Left ventricle myocardium inferior (tissue), 1 donor: ENCODE measurements at places on chromosomes 2 and 18.
A peak's percentile ranks its signal among the peaks of the same experiment; 100 is the strongest.

DNA sequence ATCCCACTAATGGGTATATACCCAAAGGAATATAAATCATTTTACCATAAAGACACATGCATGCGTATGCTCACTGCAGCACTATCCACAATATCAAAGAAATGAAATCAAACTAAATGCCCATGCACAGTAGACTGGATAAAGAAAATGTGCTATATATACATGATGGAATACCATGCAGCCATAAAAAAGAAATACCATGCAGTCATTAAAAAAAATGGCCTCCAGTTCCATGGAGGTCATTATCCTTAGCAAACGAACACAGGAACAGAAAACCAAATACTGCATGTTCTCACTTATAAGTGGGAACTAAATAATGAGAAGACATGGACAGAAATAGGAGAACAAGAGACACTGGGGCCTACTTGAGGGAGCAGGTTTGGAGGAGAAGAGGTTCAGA is 53.6 kb upstream of the SERTAD2 start:
- DNase-seq: no peak

- no peak for DNase-seq
These were observed 43.1 kb upstream of the ATP8B1 start for GRCh38 chr18:57846258-57846657.

DNA sequence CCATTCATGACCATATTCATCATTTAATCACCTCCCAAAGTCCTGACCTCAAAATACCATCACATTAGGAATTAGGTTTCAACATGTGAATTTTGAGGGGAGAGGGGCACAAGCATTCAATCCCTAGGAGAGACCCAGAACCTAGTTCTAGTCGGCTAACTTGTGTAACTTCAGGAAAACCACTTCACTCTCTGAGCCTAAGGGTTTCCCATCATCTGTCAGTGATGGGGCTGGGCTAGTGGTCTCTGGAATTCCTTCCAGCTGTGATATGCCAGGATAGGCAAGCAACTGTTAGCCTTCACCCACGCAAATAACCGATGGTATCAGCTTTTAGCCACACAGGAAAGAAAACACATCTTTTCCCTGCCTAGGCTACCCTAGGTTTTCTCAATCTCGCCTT is 52.5 kb upstream of the MEX3C start:
- no peak for DNase-seq

GRCh38 chr2:45636008-45636407 is 15.5 kb upstream of the PRKCE start:
- DNase-seq: no peak

DNA sequence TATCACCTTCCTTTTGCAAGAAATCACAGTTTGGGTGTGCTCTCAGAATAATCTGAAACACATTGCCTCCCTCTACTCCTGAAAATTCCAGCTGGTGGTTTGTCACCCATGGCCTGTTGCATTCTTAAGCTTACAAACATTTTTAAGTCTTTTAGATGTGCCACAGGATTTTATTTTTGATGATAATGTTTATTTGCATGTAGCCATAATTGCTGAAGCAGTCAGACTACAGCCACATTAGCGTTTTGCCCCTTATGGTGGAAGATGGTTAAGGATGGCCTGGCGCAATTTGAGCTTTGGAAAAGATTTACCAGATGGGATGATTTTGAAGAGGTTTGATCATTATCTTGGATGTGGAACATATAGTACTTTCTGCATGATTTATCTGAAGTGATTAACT is 439.5 kb downstream of the MEIS1 start:
- DNase-seq: no peak

DNA sequence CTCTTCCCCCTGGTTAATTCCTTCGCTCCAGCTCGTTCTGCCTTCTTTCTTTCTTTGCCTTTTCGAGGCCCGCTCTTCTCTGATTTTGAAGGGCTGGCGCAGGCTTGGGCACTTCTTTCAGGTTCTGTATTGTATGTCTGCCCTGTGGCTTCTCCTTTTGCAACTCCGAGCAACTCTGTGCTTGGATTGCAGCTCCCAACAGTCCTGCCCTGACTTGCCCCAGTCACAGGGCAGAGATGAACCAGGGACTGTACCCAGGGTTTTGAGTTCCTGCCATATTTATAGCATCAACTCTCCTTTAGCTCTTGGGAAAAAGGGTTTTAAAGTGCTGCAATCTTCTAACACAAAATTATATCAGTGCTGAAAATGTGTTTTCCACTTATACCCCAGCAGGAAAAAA is 31.1 kb upstream of the CD8A start:
- DNase-seq: no peak

DNA sequence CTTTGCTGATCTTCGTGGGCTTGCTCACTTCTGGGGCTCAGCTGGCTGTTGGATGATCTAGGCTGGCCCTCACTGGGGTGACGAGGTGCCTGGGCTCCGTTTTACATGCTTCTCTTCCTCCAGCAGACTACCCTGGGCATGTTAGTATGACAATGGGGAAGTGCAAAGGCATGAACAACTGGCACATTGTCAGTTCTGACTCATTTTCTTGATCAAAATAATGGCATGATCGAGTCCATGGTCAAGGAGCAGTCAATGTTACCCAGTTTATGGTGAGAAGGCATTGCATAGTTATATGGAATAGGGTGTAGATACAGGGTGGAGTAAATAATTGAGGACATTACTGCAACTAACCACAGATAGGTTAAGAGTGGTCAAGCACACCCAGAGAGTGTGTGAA is 10.0 kb upstream of the UPP2 start:
- no peak for DNase-seq

DNA sequence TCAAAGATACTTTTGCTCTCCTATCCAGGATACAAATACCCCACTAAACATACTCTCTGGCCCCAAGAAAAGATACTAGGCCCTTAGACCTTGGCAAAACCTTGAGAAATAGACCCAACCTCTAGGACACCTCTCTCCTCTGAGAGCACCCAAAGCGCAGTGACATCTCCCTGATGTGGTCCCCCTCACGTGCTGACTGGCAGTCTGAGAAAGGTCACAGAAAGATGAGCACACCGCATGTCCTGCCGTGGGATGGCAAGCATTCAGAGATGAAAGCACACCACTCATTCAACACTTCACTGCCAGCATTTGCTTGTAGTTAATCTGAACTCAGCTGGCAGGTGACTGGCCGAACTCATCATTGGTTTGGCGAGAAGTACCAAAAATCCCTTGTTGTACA is 6.1 kb upstream of the TBC1D8 start:
- no peak for DNase-seq

DNA sequence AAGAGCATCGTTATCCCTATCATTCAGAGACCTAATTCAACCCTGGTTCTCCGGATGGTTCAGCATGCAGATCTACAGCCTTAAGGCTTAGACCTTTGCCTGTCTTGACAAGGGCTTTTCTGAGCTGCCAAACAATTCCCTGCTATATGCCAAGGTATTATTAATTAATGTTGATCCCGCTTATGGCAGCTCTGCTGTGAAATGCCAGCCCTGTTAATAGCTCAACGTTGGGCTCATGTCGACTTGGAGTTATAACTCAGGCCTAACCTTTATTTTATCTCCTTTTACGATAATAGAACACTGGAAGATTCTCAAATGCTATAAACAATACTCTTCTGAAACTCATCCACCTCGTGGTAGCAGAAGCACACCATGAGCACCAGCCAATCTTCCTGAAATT is 188.6 kb downstream of the TMEM247 start:
- DNase-seq: no peak

GRCh38 chr2:20094955-20095354 is 43.5 kb upstream of the LAPTM4A start:
- no peak for DNase-seq

DNA sequence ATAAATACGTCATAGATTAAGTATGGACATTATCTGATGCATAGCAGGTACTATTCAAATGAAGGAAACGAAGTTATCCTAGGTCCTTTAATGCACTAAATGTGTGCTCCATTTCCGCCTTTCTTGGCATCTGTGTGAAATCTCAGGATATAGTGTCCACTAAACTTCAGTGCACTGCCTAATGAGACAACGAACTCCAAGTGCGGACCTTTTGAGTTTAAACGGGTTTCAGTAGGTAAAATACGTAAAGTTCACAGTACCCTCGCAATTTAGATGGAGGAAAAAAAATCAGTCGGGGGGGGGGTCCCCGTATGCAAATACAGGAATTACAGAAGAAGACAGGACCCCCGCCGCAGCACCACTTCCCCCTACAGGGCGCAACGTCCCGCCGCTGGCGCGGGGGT is 729 bp upstream of the REL start:
- DNase-seq: no peak

DNA sequence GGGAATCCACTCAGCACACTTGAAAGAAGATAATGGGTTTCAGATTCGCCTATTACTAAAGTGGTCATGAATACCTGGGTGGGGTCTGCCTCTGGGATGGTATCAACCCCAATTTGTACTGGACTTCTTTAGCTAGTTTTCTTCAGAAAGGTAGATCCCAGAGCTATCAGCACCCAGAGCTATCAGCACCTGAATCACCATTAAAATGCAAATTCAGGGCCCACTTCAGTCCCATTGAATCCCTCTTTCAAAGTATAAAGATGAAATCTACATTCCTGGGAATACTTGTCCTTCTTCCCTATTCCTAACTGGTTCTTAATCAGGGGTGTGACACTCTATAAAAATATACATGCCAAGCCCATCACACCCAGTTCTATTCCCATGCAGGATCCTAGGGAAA is 914.3 kb downstream of the DCC start:
- no peak for DNase-seq

GRCh38 chr18:45670281-45670962 is 53.6 kb upstream of the SLC14A1 start:
- DNase-seq: no peak

- no peak for DNase-seq
These were observed 559.3 kb upstream of the PIK3C3 start for GRCh38 chr18:41395695-41396094.

DNA sequence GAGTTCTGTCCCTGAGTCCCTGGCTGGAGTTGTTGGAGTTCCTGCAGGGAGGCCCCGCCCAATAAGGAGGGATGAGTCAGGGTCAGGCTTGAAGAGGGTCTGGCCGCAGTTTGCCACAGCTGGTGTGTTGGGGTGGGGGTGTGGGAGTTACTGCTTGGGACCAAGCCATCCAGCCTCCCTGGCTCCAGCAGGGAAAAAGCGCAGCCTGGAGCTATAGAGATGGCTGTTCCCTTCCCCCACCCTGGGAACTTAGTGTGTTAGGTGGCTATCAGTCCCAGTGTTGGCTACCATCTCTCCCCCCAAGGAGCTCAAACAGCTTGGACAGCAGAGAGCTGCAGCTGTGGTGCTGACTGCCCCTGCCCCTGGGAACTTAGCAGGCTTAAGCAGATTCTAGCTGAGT is 13.2 kb upstream of the TANK start:
- peak; percentile 22 for DNase-seq

DNA sequence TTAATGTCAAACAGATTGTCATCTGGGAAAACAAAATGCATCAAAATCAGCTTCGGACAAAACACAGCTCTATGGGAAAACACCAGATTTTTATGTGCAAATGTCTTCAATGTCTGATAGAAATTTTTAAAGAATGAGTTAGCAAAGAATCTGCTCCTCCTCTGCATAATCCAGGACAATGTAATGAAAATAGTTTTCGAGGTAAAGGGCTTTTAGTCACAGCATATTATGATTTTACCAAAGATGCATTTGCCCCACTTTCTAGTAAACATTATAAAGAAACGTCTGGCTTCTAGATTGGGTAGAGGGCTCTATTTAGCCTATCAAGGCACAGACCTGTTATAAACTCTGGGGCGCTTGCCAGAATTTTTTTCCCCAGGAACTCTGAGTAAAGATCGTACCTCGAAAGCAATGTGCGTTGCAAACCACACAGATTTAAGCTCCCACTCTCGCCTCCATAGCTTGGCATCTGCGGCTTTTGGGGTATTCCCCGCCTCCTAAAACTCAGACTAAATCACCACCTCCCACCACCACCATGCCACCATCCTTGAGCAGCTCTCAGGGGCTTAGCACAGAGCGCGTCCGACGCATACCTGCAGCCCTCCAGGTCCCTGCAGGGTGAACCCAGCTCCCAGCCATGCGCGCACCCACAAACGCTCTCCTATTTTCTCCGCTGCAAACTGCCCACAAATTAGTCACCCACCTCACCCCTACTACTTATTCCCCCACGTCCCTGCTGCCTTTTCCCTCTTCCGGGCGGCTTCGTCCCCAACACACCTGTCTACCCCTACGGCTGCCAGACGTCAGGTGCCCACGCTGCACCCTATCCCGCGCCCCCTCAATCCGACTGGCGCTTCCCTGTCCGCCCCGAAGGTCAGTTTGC is 829 bp downstream of the ACVR1C start:
- DNase-seq: no peak

GRCh38 chr2:109231996-109232705 is 103.1 kb downstream of the SH3RF3 start:
- no peak for DNase-seq

DNA sequence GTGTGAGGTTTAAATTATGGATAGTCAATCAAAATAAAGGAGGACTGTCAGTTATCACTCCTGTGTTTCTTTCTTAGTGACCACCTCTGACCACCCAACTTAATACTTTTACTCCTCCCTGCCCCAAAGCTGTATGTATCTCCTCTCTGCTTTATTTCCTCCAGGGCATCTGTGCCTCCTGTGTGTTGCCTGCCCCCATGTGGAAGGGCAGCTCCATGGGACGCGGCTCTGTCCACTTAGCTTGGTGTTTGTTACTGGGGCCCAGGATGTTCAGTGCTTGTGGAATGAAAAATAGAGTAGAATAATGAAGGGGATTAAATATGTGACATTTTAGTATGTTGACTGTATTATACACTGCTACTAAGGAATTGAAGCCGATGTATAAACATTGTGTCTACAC is 9.8 kb downstream of the ACP1 start:
- no peak for DNase-seq

GRCh38 chr2:3911882-3912455 is 208.6 kb downstream of the DCDC2C start:
- DNase-seq: no peak

DNA sequence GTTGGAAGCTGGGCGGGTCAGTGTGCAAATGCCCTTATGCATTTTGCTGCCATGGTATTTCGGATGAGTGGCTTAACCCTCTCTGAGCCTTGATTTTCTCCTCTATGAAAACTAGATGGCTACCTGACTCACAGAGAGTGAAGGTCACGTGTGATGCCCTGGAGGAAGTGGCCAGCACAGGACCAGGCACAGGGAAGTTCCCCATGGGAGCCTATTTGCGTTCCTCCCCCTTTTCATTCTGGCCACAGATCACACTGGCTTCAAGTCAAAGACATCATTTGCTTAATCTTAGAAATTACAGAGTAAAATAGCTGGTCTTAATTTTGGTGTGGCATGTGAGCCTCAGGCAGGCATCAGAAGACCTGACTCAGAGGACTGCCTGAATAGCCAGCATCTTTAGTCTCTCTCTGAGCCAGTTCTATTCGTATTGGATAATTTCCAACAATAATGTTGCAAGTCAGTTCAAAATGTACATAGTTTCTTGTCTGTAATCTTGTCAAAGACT is 57.6 kb upstream of the CD302 start:
- no peak for DNase-seq

DNA sequence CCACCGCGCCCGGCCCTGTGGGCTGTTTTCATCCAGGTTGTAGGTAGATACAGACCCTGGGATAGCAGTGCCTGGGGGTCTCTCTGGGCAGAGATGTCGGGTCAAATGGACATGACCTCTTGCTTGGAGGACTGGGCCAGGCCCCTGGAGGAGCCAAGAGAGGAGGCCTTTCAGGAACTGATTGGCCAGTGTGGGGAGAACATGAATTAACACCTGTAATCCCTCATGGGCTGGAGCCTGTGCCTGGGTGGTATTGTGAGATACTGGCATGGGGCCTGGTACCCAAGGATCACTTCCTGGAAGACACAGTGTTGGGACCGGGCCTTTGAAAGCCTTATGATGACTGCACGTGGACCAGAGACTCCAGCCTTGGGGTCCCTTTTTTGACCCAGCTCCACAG is 158.7 kb upstream of the SKOR2 start:
- no peak for DNase-seq

- DNase-seq: no peak
These were observed 43.4 kb downstream of the UBXN4 start for GRCh38 chr2:135785032-135785431.
